ENCODE measurements at places on chromosomes 5 and 9. TPM values are rescaled to one million over a fixed set of nuclear protein-coding genes. Genes with fewer than 3 reads are reported as not detected.

GRCh38 chr9:93606187-93606586, 29.8 kb downstream of the PHF2 start:
- peaks cover 4% of the 10 kb centered on the region for H3K4me1 ChIP-seq
- DNase-seq = no peak
- no peaks in the 10 kb centered on the region for H3K27me3 ChIP-seq
- H3K4me3 ChIP-seq = no peak overlapping the region
- peaks cover 29% of the 10 kb centered on the region for H3K36me3 ChIP-seq

- peaks cover 5% of the 10 kb centered on the region for H3K27me3 ChIP-seq
- no peak overlapping the region for H3K4me3 ChIP-seq
- H3K27ac ChIP-seq = no peak overlapping the region
- no peak for DNase-seq
- no peaks in the 10 kb centered on the region for H3K4me1 ChIP-seq
- H3K36me3 ChIP-seq = no peaks in the 10 kb centered on the region
Observed at GRCh38 chr5:96177303-96177869, 215.7 kb upstream of the ELL2 start.

DNA sequence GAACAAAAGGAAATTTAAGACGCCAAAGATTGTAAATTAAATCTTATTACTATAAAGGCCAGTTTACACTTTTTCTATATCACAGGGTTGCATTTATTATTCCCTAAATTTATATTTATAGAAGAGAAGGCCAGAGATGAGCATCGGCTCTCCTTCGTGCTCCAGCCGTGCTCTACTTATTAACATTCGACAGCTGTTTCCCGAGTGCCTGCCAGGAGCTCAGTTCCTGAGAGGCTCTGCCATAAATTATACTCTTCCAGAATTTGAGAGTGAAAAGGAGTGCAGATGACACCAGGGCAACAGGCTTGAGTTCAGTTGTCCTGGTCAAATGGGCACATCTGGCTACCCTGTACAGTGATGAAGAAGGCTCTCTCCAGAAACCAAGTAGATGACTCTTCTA, 70.1 kb downstream of the PCSK5 start:
- DNase-seq = no peak
- no peaks in the 10 kb centered on the region for H3K27me3 ChIP-seq
- H3K36me3 ChIP-seq = no peaks in the 10 kb centered on the region
- H3K4me3 ChIP-seq = no peak overlapping the region
- no peak overlapping the region for H3K27ac ChIP-seq
- H3K4me1 ChIP-seq = peaks cover 9% of the 10 kb centered on the region

GRCh38 chr5:122112063-122112462, 17.3 kb upstream of the ZNF474 start:
- H3K27ac ChIP-seq = no peak overlapping the region
- peaks cover 4% of the 10 kb centered on the region for H3K27me3 ChIP-seq
- H3K4me1 ChIP-seq = no peaks in the 10 kb centered on the region

Gene OBP2B
- total RNA-seq = not detected

Gene EMB
- 56.3 TPM for total RNA-seq

Gene DAPK1
- 3.6 TPM for total RNA-seq

Gene NMUR2
- total RNA-seq = not detected

Gene MAMDC2
- total RNA-seq = not detected

Gene KIF12
- not detected for total RNA-seq

Gene WDR36
- total RNA-seq = 97.7 TPM

DNA sequence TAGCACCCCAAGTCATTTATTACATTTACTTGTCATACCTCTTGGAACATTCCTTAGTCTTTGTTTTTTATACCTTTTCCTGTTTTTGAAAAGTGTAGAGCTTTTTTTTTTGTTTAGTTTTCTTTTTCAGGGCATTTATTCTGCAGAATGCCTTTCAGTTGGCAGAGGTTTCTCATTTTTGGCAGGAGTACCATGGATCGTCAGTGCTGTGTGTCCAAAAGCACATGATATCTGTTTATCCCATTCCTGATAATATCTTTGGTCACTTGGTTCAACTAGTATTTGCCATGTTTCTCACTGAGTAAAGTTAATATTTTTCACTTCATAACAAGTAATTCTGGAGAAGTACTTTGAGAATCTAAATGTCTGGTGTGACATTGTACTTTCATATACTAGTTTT, 10.7 kb downstream of the OGN start:
- H3K36me3 ChIP-seq = no peaks in the 10 kb centered on the region
- no peak for DNase-seq
- H3K4me1 ChIP-seq = no peaks in the 10 kb centered on the region
- H3K27ac ChIP-seq = no peak overlapping the region

GRCh38 chr9:95592931-95593330, 76.2 kb upstream of the PTCH1 start:
- no peak for DNase-seq
- no peak overlapping the region for H3K4me3 ChIP-seq
- peaks cover 23% of the 10 kb centered on the region for H3K27me3 ChIP-seq
- no peaks in the 10 kb centered on the region for H3K4me1 ChIP-seq
- no peaks in the 10 kb centered on the region for H3K36me3 ChIP-seq

- H3K4me1 ChIP-seq = no peaks in the 10 kb centered on the region
- no peak overlapping the region for H3K27ac ChIP-seq
- no peaks in the 10 kb centered on the region for H3K36me3 ChIP-seq
- no peak overlapping the region for H3K4me3 ChIP-seq
Observed at GRCh38 chr9:101235105-101235866, 149.5 kb downstream of the BAAT start.

DNA sequence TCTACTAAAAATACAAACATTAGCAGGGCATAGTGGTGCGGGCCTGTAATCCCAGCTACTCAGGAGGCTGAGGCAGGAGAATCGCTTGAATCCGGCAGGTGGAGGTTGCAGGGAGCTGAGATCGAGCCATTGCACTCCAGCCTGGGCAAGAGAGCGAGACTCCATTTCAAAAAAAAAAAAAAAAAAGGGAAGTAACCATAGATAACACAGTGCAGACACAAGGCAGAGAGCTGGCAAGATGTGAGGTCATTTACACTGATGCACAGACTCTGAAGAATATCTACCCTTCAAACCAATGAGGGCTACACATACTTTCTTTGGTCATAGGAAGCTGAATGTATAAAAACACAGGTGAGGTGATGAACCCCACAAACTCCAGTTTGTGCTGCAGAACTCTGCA, 131.9 kb downstream of the DCP2 start:
- no peak overlapping the region for H3K27ac ChIP-seq
- peaks cover 3% of the 10 kb centered on the region for H3K27me3 ChIP-seq
- H3K36me3 ChIP-seq = no peaks in the 10 kb centered on the region
- DNase-seq = no peak

DNA sequence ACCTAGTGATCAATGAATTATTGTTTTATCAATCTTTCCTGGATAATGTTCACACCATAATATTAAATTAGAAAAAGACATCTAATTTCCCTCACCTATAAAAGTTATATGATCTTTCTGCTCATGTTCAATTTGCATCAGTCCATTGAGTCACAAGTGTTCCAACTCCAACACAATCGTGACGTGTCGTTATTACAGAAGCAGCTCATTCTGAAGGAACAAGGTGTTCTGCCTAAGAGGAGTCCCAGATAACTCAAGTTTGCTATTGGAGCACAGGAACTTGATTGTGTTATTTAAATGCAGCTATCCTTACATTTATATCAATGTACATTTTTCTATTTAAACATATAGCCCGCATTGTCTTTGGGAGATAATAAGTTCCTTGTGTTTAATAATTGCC, 30.6 kb downstream of the ATPSCKMT start:
- H3K27ac ChIP-seq = no peak overlapping the region
- H3K27me3 ChIP-seq = no peaks in the 10 kb centered on the region
- H3K4me3 ChIP-seq = no peak overlapping the region
- DNase-seq = peak; percentile 16
- H3K4me1 ChIP-seq = no peaks in the 10 kb centered on the region
- H3K36me3 ChIP-seq = no peaks in the 10 kb centered on the region

- H3K27me3 ChIP-seq = peaks cover 6% of the 10 kb centered on the region
- DNase-seq = peak; percentile 87
- H3K27ac ChIP-seq = peak overlapping the region; percentile 9
- peak overlapping the region; percentile 53 for H3K4me3 ChIP-seq
- peaks cover 4% of the 10 kb centered on the region for H3K36me3 ChIP-seq
Observed at GRCh38 chr5:56060276-56061110, 65.7 kb upstream of the IL6ST start.

- H3K27ac ChIP-seq = no peak overlapping the region
- no peaks in the 10 kb centered on the region for H3K4me1 ChIP-seq
- no peaks in the 10 kb centered on the region for H3K27me3 ChIP-seq
- DNase-seq = no peak
- H3K36me3 ChIP-seq = no peaks in the 10 kb centered on the region
Observed at GRCh38 chr9:73575101-73576060, 423.7 kb downstream of the ANXA1 start.

- no peaks in the 10 kb centered on the region for H3K27me3 ChIP-seq
- DNase-seq = no peak
- H3K4me3 ChIP-seq = no peak overlapping the region
- H3K27ac ChIP-seq = no peak overlapping the region
Observed at GRCh38 chr5:97443740-97444139, 260.7 kb upstream of the RIOK2 start.

Gene ZBTB43
- total RNA-seq = 10.6 TPM

DNA sequence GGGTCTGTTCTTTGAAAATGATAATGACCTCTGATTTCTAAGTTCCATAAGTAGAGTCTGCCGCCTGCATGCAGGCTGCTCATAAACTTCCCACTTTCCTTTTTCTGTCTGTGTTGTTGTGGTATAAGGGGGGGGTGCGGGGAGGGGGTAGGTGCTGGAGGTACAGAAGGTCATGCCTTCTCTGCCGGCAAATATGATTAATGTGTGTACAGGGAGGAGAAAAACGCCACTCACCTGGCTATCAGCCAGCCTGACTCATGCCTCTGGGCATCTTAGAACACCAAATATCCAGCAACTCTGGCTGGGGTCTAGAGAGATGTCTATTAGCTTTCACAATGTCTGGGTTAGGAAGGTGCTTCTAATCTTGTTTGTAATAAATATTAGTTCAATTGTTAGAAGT, 128.3 kb downstream of the EFNA5 start:
- peaks cover 11% of the 10 kb centered on the region for H3K27me3 ChIP-seq
- no peak for DNase-seq
- H3K27ac ChIP-seq = no peak overlapping the region
- H3K36me3 ChIP-seq = no peaks in the 10 kb centered on the region
- H3K4me1 ChIP-seq = peaks cover 5% of the 10 kb centered on the region

DNA sequence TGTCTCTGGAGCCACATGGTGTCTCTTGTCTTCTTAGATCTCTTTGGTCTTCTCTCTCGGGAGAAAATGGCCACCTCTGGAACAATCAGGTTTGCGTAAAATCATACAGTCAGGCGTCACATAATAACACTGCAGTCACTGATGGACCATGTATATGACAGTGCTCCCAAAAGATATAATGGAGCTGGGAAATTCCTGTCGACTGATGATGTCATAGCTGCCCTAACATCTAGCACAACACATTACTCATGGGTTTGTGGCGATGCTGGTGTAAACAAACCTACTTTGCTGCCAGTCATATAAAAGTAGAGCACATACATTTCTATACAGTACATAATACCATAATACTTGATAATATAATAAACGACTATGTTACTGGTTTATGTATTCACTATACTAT, 30.1 kb upstream of the RAI14 start:
- no peaks in the 10 kb centered on the region for H3K27me3 ChIP-seq
- H3K27ac ChIP-seq = no peak overlapping the region
- no peaks in the 10 kb centered on the region for H3K36me3 ChIP-seq

Gene SLC6A3
- total RNA-seq = not detected

Gene CD72
- total RNA-seq = 8.1 TPM

GRCh38 chr5:96141749-96142148, 180.1 kb upstream of the ELL2 start:
- no peak for DNase-seq
- H3K4me1 ChIP-seq = no peaks in the 10 kb centered on the region
- no peaks in the 10 kb centered on the region for H3K36me3 ChIP-seq
- H3K27me3 ChIP-seq = peaks cover 14% of the 10 kb centered on the region
- H3K4me3 ChIP-seq = no peak overlapping the region
- no peak overlapping the region for H3K27ac ChIP-seq

Gene SPATA31D4
- total RNA-seq = not detected

- no peaks in the 10 kb centered on the region for H3K36me3 ChIP-seq
- H3K27ac ChIP-seq = no peak overlapping the region
- no peaks in the 10 kb centered on the region for H3K4me1 ChIP-seq
- H3K27me3 ChIP-seq = peaks cover 38% of the 10 kb centered on the region
- DNase-seq = no peak
- no peak overlapping the region for H3K4me3 ChIP-seq
Observed at GRCh38 chr5:133544346-133544745, 68.0 kb downstream of the FSTL4 start.

DNA sequence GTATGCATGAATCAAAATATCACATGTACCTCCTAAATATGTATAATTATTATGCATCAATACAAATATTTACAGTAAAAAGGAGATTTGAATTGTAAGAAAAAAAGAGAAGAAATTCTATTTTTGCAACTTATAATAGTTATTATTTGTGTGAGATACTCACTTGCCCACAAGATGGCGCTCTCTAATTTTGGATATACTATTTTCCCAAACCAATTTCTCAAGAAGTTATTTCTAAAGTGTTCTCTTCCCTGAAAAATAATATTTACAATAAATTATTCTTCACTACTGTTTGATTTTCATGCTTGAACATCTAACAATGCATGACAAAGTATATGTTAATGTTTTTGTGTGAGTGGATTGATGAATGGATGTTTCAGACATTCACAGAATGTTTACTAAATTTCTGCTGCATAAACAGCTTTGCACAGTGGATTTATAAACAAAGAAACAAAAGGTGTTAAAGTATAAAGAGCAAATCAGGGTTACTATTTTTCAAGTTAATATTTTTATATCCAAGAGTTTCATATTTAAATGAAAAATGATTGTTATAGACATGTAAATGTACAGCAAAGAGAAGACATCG, 503.4 kb downstream of the PDE4D start:
- peak; percentile 65 for DNase-seq
- no peaks in the 10 kb centered on the region for H3K36me3 ChIP-seq
- H3K4me1 ChIP-seq = no peaks in the 10 kb centered on the region
- H3K27me3 ChIP-seq = peaks cover 16% of the 10 kb centered on the region

DNA sequence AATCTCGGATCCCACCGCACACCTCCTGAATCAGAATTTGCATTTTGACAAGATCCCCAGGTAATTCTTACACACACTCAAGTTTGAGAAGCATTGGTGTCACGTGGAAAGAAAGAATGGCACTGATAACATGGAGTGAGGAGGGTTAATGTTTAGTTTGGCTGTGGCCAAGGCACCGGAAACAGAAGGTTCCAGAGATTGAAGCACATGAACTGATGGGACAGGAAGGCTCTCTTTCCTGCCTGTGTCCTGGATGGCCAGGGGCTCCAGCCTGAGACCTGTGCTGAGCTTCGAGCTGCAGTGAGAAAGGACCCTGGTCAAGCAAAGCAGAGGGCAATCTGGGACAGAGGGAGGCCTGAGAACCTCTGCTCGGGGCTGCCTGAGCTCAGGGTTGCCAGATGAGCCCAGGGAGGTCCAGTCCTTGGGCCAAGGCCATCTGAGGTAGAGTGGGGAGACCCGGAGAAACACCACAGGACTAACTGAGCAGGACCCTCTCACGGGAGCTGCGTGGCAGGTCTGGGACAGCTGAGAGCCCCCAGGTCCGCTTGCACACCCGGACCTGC, 27.3 kb downstream of the AFAP1L1 start:
- H3K36me3 ChIP-seq = no peaks in the 10 kb centered on the region
- H3K4me1 ChIP-seq = peaks cover 1% of the 10 kb centered on the region
- no peak overlapping the region for H3K27ac ChIP-seq
- H3K4me3 ChIP-seq = no peak overlapping the region
- no peak for DNase-seq
- peaks cover 2% of the 10 kb centered on the region for H3K27me3 ChIP-seq
